Activated naive CD8-positive, alpha-beta T cell treated with anti-CD3 and anti-CD28 coated beads, Interleukin-2, amount 10 ng/mL, durations not matched to agents 7 days and 5 days (primary cell): ENCODE measurements at places on chromosomes 6 and 20. TPM values are rescaled to one million over a fixed set of nuclear protein-coding genes. Genes with fewer than 3 reads are reported as not detected.

RGS17 gene
- total RNA-seq = not detected

MMP24 gene
- total RNA-seq = 0.08 TPM

TTBK1 gene
- total RNA-seq = not detected

PKIB gene
- total RNA-seq = 0.78 TPM

CGA gene
- not detected for total RNA-seq

FAM184A gene
- 3.0 TPM for total RNA-seq

TMEM244 gene
- total RNA-seq = 0.83 TPM

LY6G5B gene
- 36.4 TPM for total RNA-seq

TOX2 gene
- 0.26 TPM for total RNA-seq

ADTRP gene
- total RNA-seq = 2.3 TPM

FAM110A gene
- 50.6 TPM for total RNA-seq

HSPA1L gene
- 3.3 TPM for total RNA-seq

MYLK2 gene
- total RNA-seq = 0.39 TPM

ELOVL4 gene
- total RNA-seq = 0.78 TPM
